ENCODE measurements at places on chromosomes 16 and 17. TPM values are rescaled to one million over a fixed set of nuclear protein-coding genes. Genes with fewer than 3 reads are reported as not detected.

DNA sequence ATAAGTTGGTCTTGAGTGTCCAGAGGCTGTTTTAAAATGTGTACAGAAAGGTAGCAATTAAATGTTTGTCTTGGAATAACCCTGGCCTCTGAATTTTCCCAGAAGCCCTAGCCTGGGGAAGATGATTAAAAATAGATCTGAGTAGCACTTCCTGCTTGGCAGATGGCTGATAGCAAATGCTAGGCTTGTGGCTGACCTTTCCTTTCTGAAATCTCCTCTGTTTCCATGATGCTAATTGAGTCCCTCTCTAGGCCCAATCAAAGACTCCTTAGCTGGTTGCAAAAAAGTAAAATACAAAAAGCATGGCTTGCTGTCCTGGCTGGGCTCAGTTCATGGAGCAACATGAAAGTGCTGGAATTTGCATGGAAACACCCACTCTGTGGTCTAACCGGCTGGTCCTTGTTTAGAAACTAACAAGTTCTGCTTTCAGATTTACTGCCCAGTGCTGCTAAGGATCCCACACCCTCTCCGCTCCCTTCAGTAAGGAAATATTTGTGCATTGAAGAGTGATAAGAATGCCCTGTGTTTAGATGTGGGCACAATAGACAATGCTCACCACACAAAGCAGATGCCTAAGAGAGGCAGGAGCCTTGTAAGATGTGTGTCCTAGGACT lies 40.8 kb downstream of the YPEL2 start:
- no peak for DNase-seq

HCRT gene
- not detected for total RNA-seq

GRCh38 chr17:29156781-29157180 lies 23.4 kb downstream of the MYO18A start:
- no peak for DNase-seq

GRCh38 chr17:8726941-8727555 lies 17.6 kb downstream of the CCDC42 start:
- DNase-seq, result peak; percentile 26

EVPLL gene
- total RNA-seq, result not detected

GRCh38 chr17:3792481-3792880 lies 8.5 kb downstream of the ITGAE start:
- DNase-seq, result no peak

- DNase-seq, result peak; percentile 25
Observed at GRCh38 chr17:72717276-72717675, 375.2 kb downstream of the SLC39A11 start.

GRCh38 chr16:10984509-10984908 lies 40.1 kb downstream of the CLEC16A start:
- peak; percentile 19 for DNase-seq

All from Daoy (cell line).